ENCODE measurements at places on chromosomes 6 and 20. TPM values are rescaled to one million over a fixed set of nuclear protein-coding genes. Genes with fewer than 3 reads are reported as not detected.

- no peak overlapping the region for H3K4me3 ChIP-seq
- H3K36me3 ChIP-seq, result no peaks in the 10 kb centered on the region
- no peak overlapping the region for H3K27ac ChIP-seq
- no peaks in the 10 kb centered on the region for H3K27me3 ChIP-seq
- DNase-seq, result no peak
These were observed 21.6 kb downstream of the MOCS3 start for GRCh38 chr20:50980071-50980681.

GRCh38 chr6:17768388-17768787 is 61.7 kb upstream of the NUP153 start:
- no peak overlapping the region for H3K4me3 ChIP-seq
- DNase-seq, result no peak
- no peak overlapping the region for H3K27ac ChIP-seq
- H3K4me1 ChIP-seq, result no peaks in the 10 kb centered on the region

- H3K4me1 ChIP-seq, result peaks cover 16% of the 10 kb centered on the region
- no peaks in the 10 kb centered on the region for H3K27me3 ChIP-seq
- H3K4me3 ChIP-seq, result no peak overlapping the region
- DNase-seq, result no peak
- H3K27ac ChIP-seq, result no peak overlapping the region
These were observed 77.0 kb upstream of the MLN start for GRCh38 chr6:33880766-33881165.

DNA sequence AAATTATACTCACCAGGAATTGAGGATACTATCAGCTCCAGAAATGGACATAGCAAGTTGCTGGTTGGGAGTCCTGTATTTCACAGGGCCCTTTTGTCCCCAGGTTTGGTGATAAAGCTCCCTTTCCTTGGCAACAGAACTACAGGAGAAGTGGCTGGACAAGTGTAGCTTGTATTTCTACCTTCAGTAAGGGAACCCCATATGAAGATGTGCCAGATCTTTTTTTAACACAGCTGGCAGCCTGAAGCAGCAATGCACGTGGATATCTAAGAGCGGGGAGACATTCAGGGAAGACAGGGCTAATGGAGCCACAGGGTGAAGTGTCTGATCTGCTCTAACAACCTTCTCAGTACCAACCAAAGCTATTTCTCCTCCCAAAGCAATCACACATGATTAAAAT is 373.9 kb upstream of the ID4 start:
- H3K27me3 ChIP-seq, result no peaks in the 10 kb centered on the region
- no peak overlapping the region for H3K4me3 ChIP-seq
- H3K4me1 ChIP-seq, result no peaks in the 10 kb centered on the region
- no peak for DNase-seq
- H3K36me3 ChIP-seq, result no peaks in the 10 kb centered on the region

GRCh38 chr6:169793408-169793807 is 42.0 kb downstream of the ERMARD start:
- H3K4me1 ChIP-seq, result no peaks in the 10 kb centered on the region
- no peaks in the 10 kb centered on the region for H3K27me3 ChIP-seq
- no peak overlapping the region for H3K27ac ChIP-seq
- no peak for DNase-seq

- peak; percentile 56 for DNase-seq
- H3K4me3 ChIP-seq, result no peak overlapping the region
- H3K4me1 ChIP-seq, result no peaks in the 10 kb centered on the region
- no peak overlapping the region for H3K27ac ChIP-seq
These were observed 72.3 kb downstream of the CDYL start for GRCh38 chr6:4848382-4849068.

DNA sequence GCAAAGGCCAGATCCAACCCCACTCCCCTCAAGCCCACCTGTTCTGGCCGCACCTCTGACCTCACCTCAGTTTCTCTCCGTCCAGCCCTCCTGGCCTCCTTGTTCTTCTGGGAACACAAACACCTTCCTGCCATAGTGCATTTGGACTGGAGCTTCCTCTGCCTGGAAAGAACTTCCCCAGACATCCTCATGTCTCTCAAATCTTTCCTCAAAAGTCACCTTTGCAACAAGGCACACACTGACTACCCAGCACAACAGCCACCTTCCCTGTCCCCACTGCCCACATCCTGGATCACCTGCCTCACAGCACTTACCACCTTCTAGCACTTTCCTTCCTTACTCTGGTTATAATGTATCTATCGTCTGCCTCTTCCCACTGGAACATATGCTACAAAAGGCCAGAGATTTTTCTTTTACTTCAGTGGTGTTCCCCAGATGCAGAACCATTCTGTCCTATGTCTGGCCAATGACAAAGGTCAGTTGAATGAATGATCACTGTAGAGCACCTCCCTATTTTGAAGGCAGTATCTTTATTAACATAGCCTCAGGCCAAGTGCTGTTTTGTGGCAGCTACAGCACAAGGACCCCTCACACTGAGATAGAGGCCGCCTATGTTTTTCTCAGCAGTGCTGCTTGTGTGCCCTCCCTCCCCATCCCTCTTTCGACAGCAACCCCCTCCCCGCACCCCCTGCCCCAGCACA is 4.1 kb downstream of the HLA-B start:
- H3K4me1 ChIP-seq, result peaks cover 27% of the 10 kb centered on the region
- H3K27me3 ChIP-seq, result no peaks in the 10 kb centered on the region
- DNase-seq, result peak; percentile 62

DNA sequence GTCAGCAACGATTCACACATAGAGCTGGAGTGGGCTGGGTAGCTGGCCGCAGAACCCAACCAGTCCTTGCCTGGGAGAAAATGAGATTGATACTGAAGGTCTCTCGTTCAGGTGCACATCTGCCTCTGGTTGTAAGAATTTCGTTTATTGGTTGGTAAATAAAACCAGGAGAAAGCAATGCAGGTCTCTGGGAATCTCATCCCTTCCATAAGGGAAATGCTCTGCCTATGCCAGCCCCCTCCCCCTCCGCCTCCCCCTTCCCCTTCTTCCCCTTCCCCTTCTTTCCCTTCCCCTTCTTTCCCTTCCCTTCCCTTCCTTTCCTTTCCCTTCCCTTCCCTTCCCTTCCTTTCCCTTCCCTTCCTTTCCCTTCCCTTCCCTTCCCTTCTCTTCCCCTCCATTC is 107.3 kb downstream of the DTD1 start:
- H3K4me3 ChIP-seq, result no peak overlapping the region
- DNase-seq, result no peak
- no peaks in the 10 kb centered on the region for H3K27me3 ChIP-seq
- no peaks in the 10 kb centered on the region for H3K36me3 ChIP-seq
- no peak overlapping the region for H3K27ac ChIP-seq
- H3K4me1 ChIP-seq, result no peaks in the 10 kb centered on the region

DNA sequence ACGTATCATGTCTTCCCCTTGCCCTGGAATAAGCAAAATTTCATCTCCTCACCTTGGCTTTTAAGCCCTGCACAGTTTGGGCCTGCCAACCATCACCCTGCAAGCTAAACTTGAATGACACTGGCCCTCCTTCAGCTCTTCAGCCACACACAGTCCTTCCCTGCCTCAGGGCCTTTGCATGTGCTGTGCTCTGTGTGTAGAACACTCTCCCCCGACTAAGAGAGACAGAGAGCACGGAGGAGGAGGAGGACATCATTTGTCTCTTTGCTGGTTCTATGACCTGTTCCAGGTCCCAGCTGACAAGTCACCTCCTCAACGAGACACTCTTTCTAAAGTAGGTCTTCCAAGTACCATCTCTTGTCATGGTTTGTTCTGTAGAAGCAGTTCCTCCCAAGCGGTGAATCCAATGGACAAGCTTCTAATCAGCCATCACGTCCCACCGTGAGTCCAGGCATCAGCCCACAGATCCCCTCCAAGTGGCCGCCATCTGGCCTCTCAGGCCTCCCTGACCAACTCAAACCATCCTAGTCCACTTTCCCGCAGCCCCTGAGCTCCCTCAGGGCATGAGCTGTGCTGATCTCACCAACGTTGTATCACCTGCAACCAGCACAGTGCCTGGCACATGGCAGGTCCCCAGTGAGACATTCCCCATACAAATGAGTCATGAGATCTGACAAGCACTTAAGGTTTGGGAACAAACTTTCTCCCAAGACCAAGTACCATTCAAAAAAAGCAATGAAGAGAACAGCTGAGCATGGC is 30.5 kb downstream of the NFATC2 start:
- DNase-seq, result no peak
- H3K27ac ChIP-seq, result no peak overlapping the region
- H3K4me3 ChIP-seq, result no peak overlapping the region
- H3K27me3 ChIP-seq, result no peaks in the 10 kb centered on the region
- H3K36me3 ChIP-seq, result no peaks in the 10 kb centered on the region

DNA sequence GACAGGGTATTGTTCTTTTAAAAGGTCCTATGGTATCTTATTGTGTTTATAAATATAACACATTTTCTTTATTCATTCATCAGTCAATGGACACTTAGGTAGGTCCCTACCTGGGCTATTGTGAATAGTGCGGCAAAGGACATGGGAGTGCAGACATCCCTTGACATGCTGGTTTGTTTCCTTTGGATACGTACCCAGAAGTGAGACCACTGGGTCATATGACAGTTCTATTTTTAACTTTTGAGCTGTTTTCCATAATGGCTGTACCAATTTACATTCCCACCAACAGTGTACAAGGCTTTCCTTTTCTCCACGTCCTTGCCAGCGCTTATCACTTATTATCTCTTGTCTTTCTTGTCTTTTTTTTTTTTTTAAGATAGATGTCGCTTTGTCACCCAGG is 627.5 kb downstream of the PRKN start:
- H3K27me3 ChIP-seq, result no peaks in the 10 kb centered on the region
- no peak for DNase-seq
- H3K4me3 ChIP-seq, result no peak overlapping the region
- no peaks in the 10 kb centered on the region for H3K36me3 ChIP-seq

- no peaks in the 10 kb centered on the region for H3K36me3 ChIP-seq
- H3K27ac ChIP-seq, result no peak overlapping the region
- DNase-seq, result no peak
- no peaks in the 10 kb centered on the region for H3K4me1 ChIP-seq
- H3K27me3 ChIP-seq, result no peaks in the 10 kb centered on the region
These were observed 184.2 kb downstream of the DHX35 start for GRCh38 chr20:39146394-39146793.

GRCh38 chr6:30005482-30005881 is 55.6 kb upstream of the POLR1H start:
- DNase-seq, result no peak
- no peak overlapping the region for H3K4me3 ChIP-seq
- H3K4me1 ChIP-seq, result no peaks in the 10 kb centered on the region
- no peak overlapping the region for H3K27ac ChIP-seq

DNA sequence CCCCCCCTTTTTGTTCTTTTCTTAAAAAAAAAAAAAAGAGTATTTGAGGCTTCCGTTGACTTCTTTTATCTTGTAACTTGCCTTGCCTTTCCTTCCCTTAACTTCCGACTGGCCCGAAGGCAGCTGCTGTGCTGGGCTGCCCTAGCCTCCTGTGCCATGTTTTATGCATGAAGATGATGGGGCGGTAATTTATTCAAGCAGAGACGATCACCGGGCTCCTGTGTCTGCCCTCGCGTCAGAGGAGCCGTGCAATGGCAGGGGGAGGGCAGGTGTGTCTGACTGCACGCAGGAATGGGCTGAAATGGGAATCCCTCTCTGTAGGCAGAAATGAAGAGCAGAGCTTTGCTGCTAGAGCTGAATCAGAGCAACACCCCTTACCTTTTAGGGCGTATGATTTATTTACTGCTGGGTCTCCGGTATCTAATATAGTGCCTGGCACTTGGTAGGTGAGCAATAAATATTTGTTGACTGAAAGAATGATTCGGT is 106.3 kb upstream of the RIPOR2 start:
- H3K36me3 ChIP-seq, result no peaks in the 10 kb centered on the region
- H3K27me3 ChIP-seq, result no peaks in the 10 kb centered on the region
- peak overlapping the region; percentile 41 for H3K4me3 ChIP-seq
- DNase-seq, result peak; percentile 76
- H3K4me1 ChIP-seq, result peaks cover 9% of the 10 kb centered on the region

DNA sequence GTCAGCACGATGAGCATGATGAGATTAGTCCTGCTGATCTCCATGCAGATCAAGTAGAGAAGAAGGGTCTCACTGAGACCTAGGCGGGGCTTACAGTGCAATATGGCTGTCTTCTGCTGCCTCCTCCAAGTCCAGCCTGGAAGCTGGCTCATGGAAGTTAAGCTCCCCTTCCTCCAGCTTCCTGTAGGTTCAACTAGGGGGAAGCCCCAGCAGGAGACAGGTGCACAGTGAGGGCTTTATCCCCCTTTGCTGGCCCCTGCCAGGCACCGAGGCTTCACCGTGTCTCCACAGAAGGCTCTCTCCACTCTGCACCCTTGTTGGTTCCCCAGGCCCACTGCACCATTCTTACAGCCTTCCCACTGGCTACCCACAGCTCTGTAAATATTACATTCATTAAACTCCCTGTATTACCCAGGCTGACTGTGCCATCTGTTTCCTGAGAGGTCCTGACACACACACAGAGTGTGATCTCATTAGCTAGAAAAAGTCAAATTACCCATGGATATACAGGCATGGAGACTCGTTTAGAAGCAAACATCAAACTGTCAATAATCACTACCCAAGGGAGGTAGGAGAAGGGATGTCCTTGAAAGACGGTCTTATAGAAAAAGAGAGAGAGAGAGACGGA is 90.4 kb downstream of the SLC2A10 start:
- no peaks in the 10 kb centered on the region for H3K27me3 ChIP-seq
- no peaks in the 10 kb centered on the region for H3K36me3 ChIP-seq
- no peak overlapping the region for H3K27ac ChIP-seq
- H3K4me3 ChIP-seq, result no peak overlapping the region
- no peaks in the 10 kb centered on the region for H3K4me1 ChIP-seq

- no peak overlapping the region for H3K27ac ChIP-seq
- H3K4me3 ChIP-seq, result no peak overlapping the region
- H3K4me1 ChIP-seq, result no peaks in the 10 kb centered on the region
These were observed 248.7 kb upstream of the JAG1 start for GRCh38 chr20:10922506-10922905.

GRCh38 chr20:37257988-37258387 is 3.6 kb downstream of the GHRH start:
- no peak overlapping the region for H3K27ac ChIP-seq
- no peaks in the 10 kb centered on the region for H3K36me3 ChIP-seq
- H3K4me3 ChIP-seq, result no peak overlapping the region
- H3K4me1 ChIP-seq, result no peaks in the 10 kb centered on the region

- no peaks in the 10 kb centered on the region for H3K4me1 ChIP-seq
- no peaks in the 10 kb centered on the region for H3K36me3 ChIP-seq
- no peaks in the 10 kb centered on the region for H3K27me3 ChIP-seq
- DNase-seq, result no peak
- no peak overlapping the region for H3K27ac ChIP-seq
- no peak overlapping the region for H3K4me3 ChIP-seq
These were observed 152.9 kb downstream of the RNASET2 start for GRCh38 chr6:166803471-166803870.

GRCh38 chr6:149289192-149289781 is 28.2 kb upstream of the TAB2 start:
- H3K36me3 ChIP-seq, result no peaks in the 10 kb centered on the region
- H3K4me3 ChIP-seq, result no peak overlapping the region
- H3K27ac ChIP-seq, result no peak overlapping the region
- no peaks in the 10 kb centered on the region for H3K27me3 ChIP-seq

The AK9 gene
- total RNA-seq, result 11.2 TPM

The GTSF1L gene
- not detected for total RNA-seq

The MPC1 gene
- total RNA-seq, result 75.3 TPM

The UST gene
- 3.2 TPM for total RNA-seq

The FKBP1A gene
- 165 TPM for total RNA-seq

The C20orf141 gene
- not detected for total RNA-seq

The NOL4L gene
- total RNA-seq, result 134 TPM
